ENCODE measurements at places on chromosomes 7 and 10. TPM values are rescaled to one million over a fixed set of nuclear protein-coding genes. Genes with fewer than 3 reads are reported as not detected.

GRCh38 chr7:110573862-110574528 is 516.9 kb upstream of the LRRN3 start:
- no peak for DNase-seq
- H3K36me3 ChIP-seq = no peaks in the 10 kb centered on the region
- H3K27me3 ChIP-seq = no peaks in the 10 kb centered on the region

DNA sequence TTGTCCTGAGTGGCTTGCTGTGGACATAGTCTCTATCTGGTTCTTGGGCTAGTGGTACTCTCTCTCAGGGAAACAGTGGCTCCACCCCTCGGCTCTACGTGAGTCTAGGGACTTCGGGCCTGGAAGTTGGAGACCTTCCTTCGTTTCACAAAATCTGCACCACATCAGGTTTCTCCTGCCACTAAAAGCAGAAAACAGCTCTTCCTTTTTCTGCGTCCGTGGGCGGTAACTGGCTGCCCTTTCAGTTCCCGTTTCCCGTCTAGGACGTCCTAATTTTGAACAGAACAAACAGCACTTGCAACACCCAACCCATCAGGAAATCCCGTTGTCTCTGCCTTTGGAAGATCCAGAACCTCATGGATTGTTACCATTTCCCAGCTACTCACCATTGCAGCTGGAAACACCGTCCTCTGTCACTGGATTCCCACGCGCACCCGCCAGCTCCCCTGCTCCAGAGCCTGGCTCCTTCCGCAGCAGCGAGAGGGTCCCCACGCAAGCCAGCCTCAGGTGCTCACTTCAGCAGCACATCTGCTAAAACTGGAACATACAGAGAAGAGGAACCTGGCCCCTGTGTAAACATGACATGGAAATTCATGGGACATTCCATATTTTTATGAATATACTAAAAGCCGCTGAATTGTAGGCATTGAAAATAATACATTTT is 311.4 kb upstream of the AKR1E2 start:
- H3K4me3 ChIP-seq = no peak overlapping the region
- no peak overlapping the region for H3K27ac ChIP-seq
- H3K36me3 ChIP-seq = no peaks in the 10 kb centered on the region
- no peaks in the 10 kb centered on the region for H3K27me3 ChIP-seq
- DNase-seq = no peak
- H3K4me1 ChIP-seq = peaks cover 6% of the 10 kb centered on the region

GRCh38 chr10:70931168-70931815 is 42.9 kb upstream of the PCBD1 start:
- no peak overlapping the region for H3K27ac ChIP-seq
- no peaks in the 10 kb centered on the region for H3K36me3 ChIP-seq
- H3K4me3 ChIP-seq = no peak overlapping the region
- peaks cover 32% of the 10 kb centered on the region for H3K27me3 ChIP-seq
- DNase-seq = peak; percentile 81

DNA sequence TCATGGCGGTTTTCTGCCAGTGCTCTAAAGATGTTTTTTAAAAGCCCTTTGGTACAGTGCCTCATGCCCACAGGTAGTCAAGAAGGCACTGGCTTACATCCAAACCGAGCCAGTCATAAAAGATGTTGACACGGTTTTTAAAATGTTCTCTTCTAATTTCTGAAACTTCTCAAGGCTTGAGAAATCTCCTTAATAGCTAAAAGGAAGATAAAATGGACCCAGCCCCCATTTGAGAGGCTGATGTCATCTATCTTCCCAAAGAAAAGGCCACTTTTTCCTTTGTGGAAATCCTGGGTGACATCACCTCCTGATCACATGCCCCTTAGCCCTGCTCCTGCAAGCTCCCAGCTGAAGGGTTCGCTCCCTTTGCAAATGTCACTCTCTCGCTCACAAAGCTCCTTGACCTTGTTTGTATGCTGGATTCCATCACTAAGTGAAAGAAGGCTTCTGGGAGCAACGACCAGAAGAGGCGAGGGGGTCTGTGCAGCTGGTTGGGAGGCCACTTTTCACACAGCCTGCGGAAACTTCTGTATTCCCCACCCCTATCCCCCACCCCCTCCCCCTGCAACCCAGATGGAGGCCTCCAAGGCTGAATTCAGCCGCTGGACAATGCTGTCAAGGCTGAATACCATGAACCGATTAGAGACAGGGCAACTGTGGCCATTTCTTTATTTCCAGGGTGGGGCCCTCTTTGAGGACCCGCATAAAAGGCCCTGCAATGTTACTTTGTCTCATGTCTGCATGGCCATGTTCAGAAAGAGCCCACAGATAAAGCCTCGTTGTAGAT is 122.8 kb downstream of the CUBN start:
- H3K36me3 ChIP-seq = no peaks in the 10 kb centered on the region
- no peak overlapping the region for H3K27ac ChIP-seq
- no peak for DNase-seq
- peaks cover 36% of the 10 kb centered on the region for H3K4me1 ChIP-seq
- no peak overlapping the region for H3K4me3 ChIP-seq

- H3K36me3 ChIP-seq = no peaks in the 10 kb centered on the region
- no peaks in the 10 kb centered on the region for H3K27me3 ChIP-seq
- H3K27ac ChIP-seq = no peak overlapping the region
- no peak for DNase-seq
- H3K4me3 ChIP-seq = peak overlapping the region; percentile 96
- peaks cover 10% of the 10 kb centered on the region for H3K4me1 ChIP-seq
These were observed 402 bp upstream of the TMEM168 start for GRCh38 chr7:112790586-112791003.

DNA sequence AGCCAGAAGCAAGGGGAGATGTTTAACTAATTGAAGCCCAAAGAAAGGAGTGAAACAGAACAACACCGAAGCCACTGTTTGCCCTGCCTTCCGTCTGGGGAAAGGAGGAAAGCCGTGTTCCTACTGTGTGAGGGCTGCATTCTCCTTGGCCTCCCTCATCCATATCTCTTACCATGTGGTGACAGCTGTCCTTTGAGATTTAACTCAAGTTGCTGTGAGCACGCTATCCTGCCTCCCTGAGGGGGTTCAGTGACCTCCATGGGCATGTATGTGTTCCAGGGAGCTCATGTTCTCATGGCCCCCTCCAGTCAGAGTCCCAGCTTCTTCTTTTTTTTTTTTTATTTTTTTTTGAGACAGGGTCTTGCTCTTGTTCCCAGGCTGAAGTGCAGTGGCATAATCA is 26.2 kb upstream of the CRHR2 start:
- no peak overlapping the region for H3K27ac ChIP-seq
- no peak overlapping the region for H3K4me3 ChIP-seq

GRCh38 chr10:96319754-96320474 is 15.7 kb downstream of the DNTT start:
- no peaks in the 10 kb centered on the region for H3K36me3 ChIP-seq
- H3K4me3 ChIP-seq = no peak overlapping the region
- H3K27ac ChIP-seq = no peak overlapping the region
- H3K27me3 ChIP-seq = no peaks in the 10 kb centered on the region
- H3K4me1 ChIP-seq = no peaks in the 10 kb centered on the region
- DNase-seq = no peak

GRCh38 chr7:16991551-16991950 is 109.8 kb upstream of the AGR3 start:
- no peak overlapping the region for H3K27ac ChIP-seq
- H3K4me3 ChIP-seq = no peak overlapping the region
- H3K27me3 ChIP-seq = no peaks in the 10 kb centered on the region
- no peaks in the 10 kb centered on the region for H3K36me3 ChIP-seq
- peak; percentile 2 for DNase-seq
- peaks cover 13% of the 10 kb centered on the region for H3K4me1 ChIP-seq

DNA sequence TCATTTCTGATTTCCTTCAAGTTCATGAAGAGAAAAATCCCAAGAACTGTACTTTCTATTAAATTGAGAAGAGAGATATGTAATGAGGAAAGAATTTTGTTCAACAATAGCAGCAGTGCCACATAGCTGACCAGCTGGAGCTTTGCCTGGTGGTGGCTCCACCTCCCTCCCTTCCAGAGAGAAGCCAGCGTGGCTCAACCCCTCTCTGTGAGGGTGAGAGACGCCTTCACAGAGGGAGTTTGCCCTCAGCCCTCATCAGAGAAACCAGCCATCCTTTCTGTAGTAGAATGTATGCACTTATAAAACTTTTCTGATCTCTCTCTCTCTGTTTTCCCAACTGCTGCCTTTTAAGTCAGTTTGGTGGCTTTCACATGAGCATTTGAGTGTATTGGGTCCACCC is 20.5 kb upstream of the COL1A2 start:
- H3K36me3 ChIP-seq = no peaks in the 10 kb centered on the region
- peak overlapping the region; percentile 97 for H3K27ac ChIP-seq

HOXA6 gene
- total RNA-seq = 5.0 TPM

GRCh38 chr7:106855540-106856132 is 9.4 kb upstream of the PIK3CG start:
- H3K27ac ChIP-seq = no peak overlapping the region
- H3K4me3 ChIP-seq = no peak overlapping the region
- no peak for DNase-seq
- H3K4me1 ChIP-seq = no peaks in the 10 kb centered on the region

DRGX gene
- under 0.01 TPM for total RNA-seq

GRCh38 chr10:125060826-125061556 is 99.4 kb downstream of the CTBP2 start:
- H3K27me3 ChIP-seq = no peaks in the 10 kb centered on the region
- H3K27ac ChIP-seq = peak overlapping the region; percentile 90
- peak; percentile 88 for DNase-seq
- no peaks in the 10 kb centered on the region for H3K36me3 ChIP-seq
- H3K4me1 ChIP-seq = peaks cover 61% of the 10 kb centered on the region

GRCh38 chr7:8063706-8064297 is 95.2 kb downstream of the GLCCI1 start:
- DNase-seq = no peak
- peaks cover 27% of the 10 kb centered on the region for H3K4me1 ChIP-seq
- H3K4me3 ChIP-seq = no peak overlapping the region
- no peaks in the 10 kb centered on the region for H3K36me3 ChIP-seq
- H3K27ac ChIP-seq = no peak overlapping the region
- no peaks in the 10 kb centered on the region for H3K27me3 ChIP-seq

GRCh38 chr7:23347682-23348180 is 48.6 kb downstream of the MALSU1 start:
- H3K4me3 ChIP-seq = peak overlapping the region; percentile 53
- DNase-seq = peak; percentile 56

CLCN1 gene
- under 0.01 TPM for total RNA-seq

DNA sequence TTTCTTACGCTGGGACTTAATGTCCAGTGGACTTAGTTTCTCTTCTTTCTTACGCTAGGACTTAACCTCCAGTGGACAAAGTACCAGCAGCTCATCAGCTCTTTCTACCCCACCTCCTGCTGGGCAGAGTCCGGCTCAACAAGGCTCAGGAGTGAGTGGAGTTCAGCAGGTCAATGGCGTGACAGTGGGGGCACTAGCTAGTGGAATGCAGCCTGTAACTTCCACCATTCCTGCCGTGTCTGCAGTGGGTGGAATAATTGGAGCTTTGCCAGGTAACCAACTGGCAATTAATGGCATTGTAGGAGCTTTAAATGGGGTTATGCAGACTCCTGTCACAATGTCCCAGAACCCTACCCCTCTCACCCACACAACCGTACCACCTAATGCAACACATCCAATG is 199.7 kb downstream of the MLLT10 start:
- peaks cover 31% of the 10 kb centered on the region for H3K36me3 ChIP-seq
- peaks cover 9% of the 10 kb centered on the region for H3K4me1 ChIP-seq
- H3K4me3 ChIP-seq = no peak overlapping the region
- no peak overlapping the region for H3K27ac ChIP-seq

- H3K27ac ChIP-seq = no peak overlapping the region
- no peak overlapping the region for H3K4me3 ChIP-seq
- peak; percentile 92 for DNase-seq
- H3K4me1 ChIP-seq = peaks cover 28% of the 10 kb centered on the region
These were observed 691.3 kb downstream of the KCNMA1 start for GRCh38 chr10:76946270-76946669.

GRCh38 chr10:12387561-12388210 is 38.3 kb downstream of the CAMK1D start:
- no peak overlapping the region for H3K4me3 ChIP-seq
- H3K4me1 ChIP-seq = peaks cover 2% of the 10 kb centered on the region
- H3K27me3 ChIP-seq = no peaks in the 10 kb centered on the region
- no peak overlapping the region for H3K27ac ChIP-seq
- H3K36me3 ChIP-seq = no peaks in the 10 kb centered on the region

DNA sequence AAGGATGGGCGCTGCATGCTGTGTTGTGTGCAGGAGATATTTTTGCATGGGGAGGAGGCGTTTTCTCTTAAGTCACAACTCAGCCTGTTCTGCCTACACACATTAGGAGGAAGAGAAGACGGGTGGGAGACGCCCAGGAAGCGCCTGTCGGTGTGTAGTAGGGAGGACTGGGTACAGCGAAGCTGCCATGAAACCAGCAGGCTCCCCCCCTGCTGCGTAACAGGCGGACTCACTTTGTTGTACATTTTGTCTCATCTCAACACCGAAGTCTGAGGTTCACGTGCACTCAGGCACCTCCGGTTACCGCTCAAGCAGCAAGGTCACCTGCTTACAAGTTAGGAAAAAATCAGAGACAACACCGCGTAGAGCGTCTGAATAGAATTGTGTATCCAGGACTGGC is 56.3 kb downstream of the CRTAC1 start:
- no peak overlapping the region for H3K4me3 ChIP-seq
- no peaks in the 10 kb centered on the region for H3K36me3 ChIP-seq
- DNase-seq = peak; percentile 31
- peaks cover 27% of the 10 kb centered on the region for H3K27me3 ChIP-seq
- H3K4me1 ChIP-seq = no peaks in the 10 kb centered on the region

EBLN1 gene
- not detected for total RNA-seq

DNA sequence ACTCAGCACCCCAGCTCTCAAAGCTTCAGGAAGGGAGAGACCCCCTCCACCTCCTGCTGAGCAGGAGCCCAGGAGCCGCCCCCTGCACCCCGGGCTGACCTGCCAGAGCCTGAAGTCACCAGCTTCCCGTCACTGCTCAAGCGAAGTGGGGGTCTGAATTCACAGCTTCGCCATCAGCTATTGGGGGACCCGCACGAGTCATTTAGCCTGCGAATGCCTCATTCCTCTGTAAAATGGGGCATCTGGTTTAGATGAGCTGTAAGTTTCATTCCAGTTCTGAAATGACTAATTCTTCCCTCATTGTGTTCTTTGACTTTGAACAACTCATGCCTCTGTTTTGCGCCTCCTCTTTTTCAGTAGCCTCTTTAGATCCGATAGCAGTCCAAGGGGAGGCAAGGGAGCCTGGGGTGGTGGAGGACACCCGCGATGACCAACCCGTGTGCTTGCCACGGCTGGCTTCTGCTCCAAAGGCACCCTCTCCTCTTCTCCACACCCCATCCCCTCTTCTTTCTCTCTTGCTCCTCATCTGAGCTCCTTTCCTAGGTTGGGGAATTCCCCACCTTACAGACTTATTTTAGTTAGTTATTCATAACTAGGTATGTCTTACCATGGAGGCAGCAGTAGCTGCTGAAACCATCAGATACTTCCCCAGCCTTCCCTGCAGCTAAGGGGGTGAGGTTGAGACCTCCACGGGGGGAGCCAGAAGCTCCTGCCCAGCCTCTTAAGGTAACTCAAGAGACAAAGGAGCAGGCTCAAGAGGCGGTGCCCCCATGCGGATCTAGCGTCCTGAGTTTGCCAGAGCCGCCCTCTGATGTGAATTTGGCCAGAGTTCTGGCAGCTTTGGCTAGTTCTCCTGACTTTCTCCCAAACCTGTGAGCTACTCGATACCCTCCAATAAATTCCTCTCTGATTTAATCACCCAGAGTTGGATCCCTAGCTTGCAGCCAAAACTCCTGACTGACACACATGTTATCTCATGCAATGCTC is 47.7 kb downstream of the RBM17 start:
- H3K4me1 ChIP-seq = peaks cover 22% of the 10 kb centered on the region
- peak overlapping the region; percentile 46 for H3K4me3 ChIP-seq
- H3K27ac ChIP-seq = peak overlapping the region; percentile 70
- DNase-seq = peak; percentile 94
- no peaks in the 10 kb centered on the region for H3K36me3 ChIP-seq

CCL24 gene
- not detected for total RNA-seq

LRRN3 gene
- total RNA-seq = 2.4 TPM

MAT1A gene
- total RNA-seq = not detected
